Breast epithelium (tissue), 4 donors: ENCODE measurements at places on chromosomes 6 and 20. TPM values are rescaled to one million over a fixed set of nuclear protein-coding genes. Genes with fewer than 3 reads are reported as not detected.

RNF144B gene
- total RNA-seq = 24.8 TPM

- peak overlapping the region; percentile 48 for H3K27ac ChIP-seq
- H3K4me1 ChIP-seq = peaks cover 24% of the 10 kb centered on the region
- no peaks in the 10 kb centered on the region for H3K36me3 ChIP-seq
- no peaks in the 10 kb centered on the region for H3K27me3 ChIP-seq
- DNase-seq = no peak
- no peak overlapping the region for H3K4me3 ChIP-seq
These were observed 21.0 kb downstream of the PMEPA1 start for GRCh38 chr20:57688864-57689263.

TNFRSF6B gene
- total RNA-seq = 7.4 TPM

GRCh38 chr6:131286469-131287040 is 151.3 kb downstream of the AKAP7 start:
- no peak overlapping the region for H3K4me3 ChIP-seq
- H3K36me3 ChIP-seq = no peaks in the 10 kb centered on the region
- no peak for DNase-seq
- no peaks in the 10 kb centered on the region for H3K27me3 ChIP-seq

GRCh38 chr20:59105581-59105980 is 58.0 kb upstream of the ZNF831 start:
- H3K27me3 ChIP-seq = no peaks in the 10 kb centered on the region
- no peak overlapping the region for H3K4me3 ChIP-seq
- no peak overlapping the region for H3K27ac ChIP-seq

DNA sequence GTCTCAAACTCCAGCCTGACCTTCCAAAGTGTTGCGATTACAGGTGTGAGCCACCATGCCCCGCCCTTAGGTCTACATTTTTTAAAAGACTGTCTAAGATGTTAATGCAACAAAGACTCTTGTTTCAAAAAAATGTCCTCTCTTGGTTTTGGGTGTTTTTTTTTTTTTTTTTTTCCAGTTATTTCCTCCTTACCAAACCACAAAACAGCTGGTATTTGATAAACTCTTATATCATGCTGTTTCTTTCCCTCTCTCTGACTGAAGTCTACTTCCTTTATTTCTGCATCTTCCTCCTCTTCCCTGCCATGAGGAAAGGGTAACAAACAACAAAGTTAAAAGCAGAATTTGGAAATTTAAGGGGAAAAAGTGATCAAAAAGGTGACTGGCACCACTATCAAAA is 21.2 kb downstream of the STK38 start:
- no peak overlapping the region for H3K27ac ChIP-seq
- no peak overlapping the region for H3K4me3 ChIP-seq
- no peaks in the 10 kb centered on the region for H3K36me3 ChIP-seq
- no peaks in the 10 kb centered on the region for H3K27me3 ChIP-seq

- no peak for DNase-seq
- H3K27ac ChIP-seq = no peak overlapping the region
- no peaks in the 10 kb centered on the region for H3K4me1 ChIP-seq
These were observed 65.4 kb downstream of the HIVEP2 start for GRCh38 chr6:142879527-142879926.

GRCh38 chr6:163133017-163133416 is 281.5 kb upstream of the QKI start:
- DNase-seq = no peak
- H3K27me3 ChIP-seq = no peaks in the 10 kb centered on the region
- H3K4me1 ChIP-seq = no peaks in the 10 kb centered on the region
- no peak overlapping the region for H3K4me3 ChIP-seq
- no peak overlapping the region for H3K27ac ChIP-seq
- no peaks in the 10 kb centered on the region for H3K36me3 ChIP-seq

NCR2 gene
- not detected for total RNA-seq

DNA sequence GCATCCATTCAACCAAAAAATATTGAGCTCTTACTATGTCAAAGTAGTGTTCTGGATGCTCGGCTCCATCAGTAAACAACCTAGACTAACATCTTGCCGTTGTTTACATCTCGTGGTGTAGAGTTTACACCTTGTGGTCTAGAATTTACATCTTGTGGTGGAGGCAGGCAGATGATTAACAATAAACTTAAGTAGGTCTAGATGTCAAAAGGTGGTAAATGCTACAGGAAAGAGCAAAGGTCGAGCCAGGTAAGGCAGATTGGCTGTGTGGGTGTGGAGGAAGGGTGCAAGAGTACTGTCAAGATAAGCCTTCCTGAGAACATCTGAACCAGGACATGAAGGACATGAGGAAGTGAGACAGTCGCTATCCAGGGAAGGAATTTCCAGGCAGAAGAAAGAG is 88.4 kb upstream of the ESR1 start:
- H3K4me1 ChIP-seq = no peaks in the 10 kb centered on the region
- no peaks in the 10 kb centered on the region for H3K36me3 ChIP-seq
- H3K27me3 ChIP-seq = no peaks in the 10 kb centered on the region
- H3K27ac ChIP-seq = no peak overlapping the region
- H3K4me3 ChIP-seq = no peak overlapping the region
